ENCODE measurements at places on chromosomes 7 and 10.
A peak's percentile ranks its signal among the peaks of the same experiment; 100 is the strongest.

DNA sequence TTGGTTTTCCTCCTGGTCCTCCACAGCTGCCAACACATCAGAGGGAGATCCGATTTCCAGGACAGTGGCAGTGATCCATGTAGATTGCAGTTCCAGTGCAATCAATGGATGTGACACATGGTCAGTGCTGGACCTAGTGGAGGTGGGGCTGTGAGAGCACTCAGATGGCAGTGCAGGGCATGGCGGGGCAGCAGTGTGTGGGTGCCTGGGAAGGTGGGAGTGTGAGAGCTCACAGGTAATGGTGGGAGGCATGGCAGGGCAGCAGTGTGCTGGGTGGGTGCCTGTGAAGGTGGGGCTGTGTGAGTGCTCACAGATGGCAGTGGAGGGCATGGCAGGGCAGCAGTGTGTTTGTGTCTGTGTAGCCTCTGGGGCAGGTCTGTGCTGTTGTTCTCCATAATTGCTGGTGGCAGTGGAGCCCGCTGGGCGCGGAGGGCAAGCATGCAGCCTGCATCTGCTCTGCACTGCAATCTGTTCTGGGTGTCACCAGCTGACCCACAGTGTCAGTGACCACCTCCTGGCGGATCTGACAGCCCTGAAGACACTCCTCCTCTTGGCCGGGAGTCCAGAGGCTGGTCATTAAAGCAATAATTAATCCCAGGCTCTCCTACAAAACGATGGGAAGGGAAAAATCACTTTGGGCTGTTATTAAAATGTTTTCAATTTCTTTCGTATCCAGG lies 8.6 kb upstream of the ADARB2 start:
- no peak for DNase-seq

- DNase-seq, result no peak
Measured at GRCh38 chr10:80471715-80472233, 17.7 kb downstream of the TSPAN14 start.

- DNase-seq, result no peak
Measured at GRCh38 chr10:99685597-99685967, 26.3 kb downstream of the ENTPD7 start.

GRCh38 chr10:86798611-86799010 lies 42.2 kb downstream of the BMPR1A start:
- DNase-seq, result no peak

DNA sequence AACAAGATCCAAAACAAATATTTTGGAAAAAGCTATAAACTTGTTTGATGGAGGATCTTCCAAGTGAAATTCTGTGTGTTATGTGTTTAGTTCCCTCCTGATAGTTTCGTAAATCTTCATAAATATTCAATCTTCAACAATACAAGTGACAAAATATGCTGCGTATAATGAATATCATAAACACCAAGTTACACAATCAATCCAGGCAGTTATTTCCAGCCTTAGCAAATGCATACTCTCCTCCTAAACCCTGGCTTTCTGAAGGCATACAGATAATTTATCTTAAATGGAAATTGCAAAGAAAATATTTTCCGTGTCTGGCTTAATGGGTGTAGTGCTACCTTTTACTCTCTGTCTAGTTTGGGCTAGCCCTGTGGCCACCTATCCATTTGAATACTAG lies 864.9 kb upstream of the ZWINT start:
- no peak for DNase-seq

DNA sequence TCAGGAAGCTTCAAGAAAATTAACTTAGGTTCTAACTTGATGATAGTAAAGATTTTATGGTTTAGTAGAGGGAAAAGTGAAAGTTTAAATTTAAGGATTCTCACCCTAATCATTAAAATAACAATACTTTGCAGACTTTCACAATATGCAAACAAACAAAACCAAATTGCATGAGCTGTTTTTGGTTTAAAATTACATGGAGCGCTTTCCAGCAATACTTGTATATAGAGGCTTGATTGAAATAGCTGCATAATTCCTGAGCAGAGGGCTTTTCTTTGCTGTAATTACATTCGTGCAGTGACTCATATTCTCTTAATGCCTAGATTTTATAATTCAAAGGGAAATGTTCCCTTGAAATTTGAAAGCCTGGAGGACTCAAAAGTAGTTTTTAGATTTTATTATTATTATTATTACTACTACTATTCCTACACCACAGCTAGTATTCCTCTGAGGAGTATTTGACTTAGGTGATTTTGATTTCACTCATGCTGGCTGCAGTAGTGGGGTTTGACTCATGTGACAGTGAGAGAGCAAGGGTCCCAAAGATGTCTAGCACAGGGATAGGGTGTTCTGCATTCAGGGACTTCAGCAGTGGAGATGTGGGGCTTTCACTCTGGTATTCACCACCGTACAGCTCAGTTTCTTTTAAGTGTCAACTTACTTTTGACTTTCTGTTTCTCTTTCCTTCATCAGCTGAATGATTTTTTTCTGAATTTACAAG lies 138.1 kb downstream of the ADAM22 start:
- DNase-seq, result no peak

- no peak for DNase-seq
Measured at GRCh38 chr7:117051808-117052207, 98.5 kb downstream of the ST7 start.

DNA sequence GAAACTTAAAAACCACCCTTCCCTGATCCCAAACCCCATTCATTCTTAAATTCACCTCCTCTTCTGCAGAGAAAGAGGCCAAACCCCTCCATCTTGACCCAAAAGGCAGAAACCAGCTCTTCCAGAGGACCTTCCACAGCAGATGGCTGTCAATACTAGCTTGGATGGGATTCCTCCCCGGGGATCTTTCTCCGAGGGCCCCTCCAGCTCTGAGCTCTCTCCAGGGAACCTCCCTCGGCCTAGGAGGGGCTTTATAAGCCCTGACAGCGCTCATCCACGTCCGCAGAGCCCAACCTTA lies 5.4 kb downstream of the TNRC18 start:
- no peak for DNase-seq

- no peak for DNase-seq
Measured at GRCh38 chr10:42479057-42479456, 159.3 kb downstream of the ZNF33B start.

- no peak for DNase-seq
Measured at GRCh38 chr10:102615361-102615760, 28.9 kb upstream of the TRIM8 start.

DNA sequence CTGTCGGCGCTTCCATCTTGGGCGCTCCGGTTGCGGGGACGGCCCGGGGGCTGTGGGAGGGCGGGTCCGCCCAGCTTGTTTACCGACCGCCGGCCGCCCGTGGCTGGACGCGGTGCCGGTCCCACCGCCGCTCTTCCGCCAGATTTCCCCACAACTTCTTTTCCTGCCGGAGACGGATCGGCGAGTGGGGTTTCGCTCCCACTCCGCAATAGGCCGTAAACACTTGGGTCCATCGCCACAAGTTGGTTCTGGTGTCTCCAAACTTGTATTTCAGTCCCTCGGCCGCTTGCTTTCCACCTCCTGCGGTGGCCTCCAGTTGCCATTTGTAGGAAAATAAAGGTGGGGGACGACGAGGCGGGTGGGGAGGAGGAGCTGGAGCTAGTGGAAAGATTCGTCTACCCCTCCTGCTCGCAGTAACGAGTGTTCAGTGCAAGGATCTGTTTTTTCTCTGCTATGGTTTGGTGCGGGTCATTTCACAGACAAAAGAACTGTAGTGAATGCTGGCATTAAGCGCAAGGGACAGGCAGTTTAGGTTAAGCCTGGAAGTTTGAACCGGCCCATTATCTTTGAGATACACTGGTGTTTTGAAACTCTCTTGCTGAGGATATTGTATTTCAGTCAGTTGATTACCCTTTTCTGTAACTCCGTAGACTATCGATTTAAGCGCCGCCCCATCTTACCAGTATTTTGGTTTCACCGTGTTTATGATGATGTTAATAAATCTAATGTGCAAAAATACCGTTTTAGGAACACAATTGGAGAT lies 24.3 kb upstream of the ZRANB1 start:
- peak; percentile 41 for DNase-seq

DNA sequence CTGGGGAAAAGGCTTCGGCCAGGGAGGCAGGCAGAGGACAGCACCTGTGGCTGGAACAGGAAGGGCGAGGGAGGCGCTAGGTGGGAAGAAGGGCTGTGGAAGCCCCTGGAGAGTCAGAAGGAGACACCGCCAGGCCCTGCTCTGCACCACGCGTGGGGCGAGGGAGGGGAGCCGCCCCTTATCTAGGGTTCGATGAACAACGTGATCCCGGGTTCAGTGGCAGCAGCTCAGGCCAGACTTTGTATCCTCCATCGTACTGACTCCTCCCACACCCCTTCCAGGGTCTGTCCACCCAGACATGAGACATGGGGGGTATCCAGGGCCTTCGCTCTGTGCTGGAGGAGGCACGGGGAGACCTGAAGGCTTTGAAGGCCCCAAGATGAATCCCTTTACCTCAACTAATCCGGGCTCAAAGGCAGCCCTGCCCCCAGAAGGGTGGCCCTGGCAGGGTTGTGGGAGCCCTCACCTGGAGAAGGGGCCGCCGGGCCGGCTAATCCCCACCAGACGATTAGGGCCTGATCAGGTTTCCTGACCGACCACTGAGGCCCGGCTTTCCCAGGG lies 110.8 kb downstream of the PDGFA start:
- DNase-seq, result peak; percentile 74

- no peak for DNase-seq
Measured at GRCh38 chr10:48252354-48252650, 22.2 kb downstream of the FRMPD2 start.

DNA sequence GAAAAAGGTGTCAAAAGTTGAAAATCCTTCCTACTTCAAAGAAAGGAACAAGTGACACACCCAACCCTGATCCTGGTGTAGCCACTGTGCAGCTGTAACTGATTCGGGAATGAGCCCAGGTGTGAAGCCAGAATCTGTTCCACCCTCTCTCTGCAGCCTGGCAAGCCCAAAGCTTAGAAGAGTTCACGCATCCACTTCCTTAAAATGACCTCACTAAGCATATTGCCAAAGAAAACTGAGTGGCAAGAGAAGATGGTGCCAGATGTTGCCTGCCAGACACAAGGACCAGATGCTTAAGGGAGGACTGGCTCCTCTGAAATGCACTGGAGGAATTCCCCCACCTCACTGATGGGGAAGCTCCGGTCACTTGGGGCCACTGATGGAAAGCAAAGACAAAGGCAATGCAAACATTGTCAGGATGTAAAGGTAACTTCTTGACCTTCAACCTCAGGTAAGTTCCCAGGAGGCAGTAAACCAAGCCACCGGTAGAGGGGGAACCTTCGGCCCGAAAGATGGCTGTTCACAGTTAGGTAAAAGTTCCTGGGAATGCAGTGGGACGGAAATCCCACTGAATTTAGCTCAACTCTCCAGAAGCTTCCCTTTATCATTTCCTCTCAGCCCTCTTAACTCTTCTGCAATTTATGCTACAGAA lies 554.9 kb downstream of the KCNMA1 start:
- no peak for DNase-seq

- DNase-seq, result no peak
Measured at GRCh38 chr7:155810770-155811559, 1.3 kb downstream of the SHH start.

GRCh38 chr10:7789390-7789789 lies 1.4 kb downstream of the ATP5F1C start:
- DNase-seq, result no peak

GRCh38 chr7:127751490-127752448 lies 99.8 kb downstream of the SND1 start:
- DNase-seq, result no peak

DNA sequence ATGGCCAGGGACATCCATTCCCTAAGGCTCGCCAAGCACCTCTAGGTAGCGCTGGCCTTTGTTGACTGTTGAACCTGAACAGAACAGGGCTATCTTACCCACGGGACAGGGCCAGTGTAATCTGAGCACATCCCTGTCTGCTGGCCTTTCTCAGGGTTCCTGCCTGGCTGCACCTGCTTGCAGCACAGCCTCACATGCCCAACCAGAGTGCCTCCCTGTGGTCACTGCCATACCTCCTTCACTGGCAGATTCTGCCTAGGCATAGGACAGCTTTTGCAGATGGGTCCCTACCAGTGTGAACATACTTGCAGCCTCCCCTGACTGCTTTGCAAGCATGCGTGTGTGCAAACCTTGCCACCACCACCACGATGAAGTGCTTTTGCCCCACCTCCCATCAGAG lies 15.8 kb upstream of the LIPN start:
- DNase-seq, result no peak

GRCh38 chr7:136502162-136502561 lies 366.3 kb upstream of the CHRM2 start:
- no peak for DNase-seq

DNA sequence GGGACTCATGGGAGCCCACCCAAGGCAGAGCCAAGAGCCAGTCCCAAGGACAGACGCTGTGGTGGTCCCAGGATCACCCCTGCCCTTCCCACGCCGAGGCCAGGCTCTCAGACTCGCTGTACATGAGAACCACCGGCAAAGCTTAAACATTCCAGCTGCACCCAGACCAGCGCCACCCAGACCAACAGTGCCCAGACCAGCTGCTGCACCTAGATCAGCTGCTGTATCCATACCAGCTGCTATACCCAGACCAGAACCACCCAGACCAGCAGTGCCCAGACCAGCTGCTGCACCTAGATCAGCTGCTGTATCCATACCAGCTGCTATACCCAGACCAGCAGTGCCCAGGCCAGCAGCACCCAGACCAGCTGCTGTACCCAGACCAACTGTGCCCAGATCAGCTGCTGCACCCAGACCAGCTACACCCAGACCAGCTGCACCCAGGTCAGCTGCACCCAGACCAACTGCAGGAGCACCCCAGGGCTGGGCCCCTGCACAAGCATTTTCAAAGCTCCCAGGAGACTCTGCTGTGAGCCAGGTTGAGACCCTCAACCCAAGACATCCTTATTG lies 47.9 kb upstream of the CNPY1 start:
- peak; percentile 72 for DNase-seq

GRCh38 chr7:111026343-111026742 lies 64.6 kb upstream of the LRRN3 start:
- DNase-seq, result no peak

DNA sequence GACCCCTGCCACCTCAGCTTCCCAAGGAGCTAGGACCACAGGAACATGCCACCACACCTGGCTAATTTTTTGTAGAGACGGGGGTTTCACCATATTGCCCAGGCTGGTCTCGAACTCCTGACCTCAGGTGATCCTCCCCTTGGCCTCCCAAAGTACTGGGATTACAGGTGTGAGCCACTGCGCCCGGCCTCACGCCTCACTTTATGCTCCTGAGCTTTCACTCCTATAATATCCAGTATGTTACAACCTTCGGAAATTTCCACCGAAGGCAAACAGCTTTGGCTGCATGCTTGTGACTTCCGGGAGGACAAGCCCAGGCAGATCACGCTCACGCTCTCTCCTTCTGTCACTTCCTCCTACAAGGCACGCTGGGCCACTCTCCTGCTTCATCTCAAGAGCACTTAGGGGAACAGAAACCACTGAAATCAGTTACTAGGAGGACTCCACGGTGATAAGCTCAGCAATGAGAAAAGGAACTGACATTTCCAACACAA lies 4.4 kb upstream of the MAD1L1 start:
- DNase-seq, result peak; percentile 62

- peak; percentile 92 for DNase-seq
Measured at GRCh38 chr7:30135301-30136116, 723 bp downstream of the MTURN start.

Data from lower leg skin (tissue), 4 donors.